ENCODE measurements at places on chromosomes 16 and 17. TPM values are rescaled to one million over a fixed set of nuclear protein-coding genes. Genes with fewer than 3 reads are reported as not detected.

DNA sequence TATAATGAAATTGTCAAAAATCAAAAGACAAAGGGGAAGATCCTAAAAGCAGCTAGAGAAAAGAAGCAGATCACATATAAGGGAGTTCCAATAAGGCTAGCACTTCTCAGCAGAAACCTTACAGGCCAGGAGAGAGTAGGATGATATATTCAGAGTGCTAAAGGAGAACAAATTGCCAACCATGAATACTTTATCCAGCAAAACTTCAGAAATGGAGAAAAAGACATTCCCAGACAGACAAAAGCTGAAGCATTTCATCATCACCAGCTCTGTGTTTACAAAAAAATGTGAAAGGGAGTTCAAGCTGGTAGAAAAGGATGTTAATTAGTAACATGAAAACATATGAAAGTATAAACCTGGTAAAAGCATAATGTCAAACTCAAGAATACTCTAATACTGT, 37.4 kb downstream of the CDR2 start:
- DNase-seq: no peak

- no peak for DNase-seq
Measured at GRCh38 chr17:57356153-57356718, 99.9 kb downstream of the MSI2 start.

- peak; percentile 83 for DNase-seq
Measured at GRCh38 chr17:75783069-75783783, 1.4 kb upstream of the UNK start.

GRCh38 chr16:22193063-22193411, 13.0 kb upstream of the EEF2K start:
- no peak for DNase-seq

GRCh38 chr16:9465161-9465560, 373.7 kb downstream of the HAPSTR1 start:
- no peak for DNase-seq

GRCh38 chr17:69744512-69745070, 330.1 kb downstream of the MAP2K6 start:
- no peak for DNase-seq

DBNDD1 gene
- total RNA-seq: 12.3 TPM

DNA sequence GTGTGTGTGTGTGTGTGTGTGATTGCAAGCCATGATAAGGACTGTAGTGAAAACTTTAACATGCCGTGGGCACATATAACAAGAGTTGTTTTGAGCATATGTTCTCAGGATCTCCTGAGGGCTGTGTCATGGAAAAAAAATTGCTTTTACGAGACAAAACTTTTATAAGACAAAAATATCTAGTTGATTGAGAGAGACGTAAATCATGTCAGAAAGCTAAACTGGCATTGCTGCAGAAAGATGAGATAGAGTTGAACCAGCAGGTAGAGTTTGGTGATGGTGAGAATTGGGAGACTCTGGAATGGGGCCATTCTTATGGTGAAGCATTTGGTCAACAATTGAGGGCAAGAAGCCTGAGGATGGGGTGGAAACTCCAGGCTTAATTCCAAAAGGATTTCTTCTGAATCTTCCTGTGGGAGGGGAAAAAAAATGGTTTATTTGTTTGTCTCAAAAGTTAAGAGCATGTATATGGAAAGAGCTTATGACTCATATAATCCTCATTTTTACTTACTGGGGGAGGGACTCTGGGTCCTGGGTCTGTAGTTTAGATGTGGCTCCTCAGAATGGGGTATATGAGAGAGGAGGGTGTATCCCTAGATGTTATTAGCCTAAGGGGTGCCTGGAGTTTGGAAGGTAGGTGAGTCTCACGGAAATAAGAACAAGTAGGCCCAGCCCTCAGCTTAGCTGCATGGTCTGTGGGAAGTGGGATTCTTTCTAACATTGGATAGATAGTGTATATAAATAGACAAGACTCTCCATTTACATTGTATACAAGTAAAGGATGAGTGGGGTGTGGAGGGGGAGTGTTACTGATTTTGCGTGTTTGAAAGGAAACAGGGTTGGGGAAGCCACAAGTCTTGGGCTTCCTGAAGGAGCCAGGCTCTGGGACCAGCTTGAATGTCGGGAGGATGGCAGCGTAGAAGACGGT, 7.1 kb downstream of the MINK1 start:
- DNase-seq: no peak

DNA sequence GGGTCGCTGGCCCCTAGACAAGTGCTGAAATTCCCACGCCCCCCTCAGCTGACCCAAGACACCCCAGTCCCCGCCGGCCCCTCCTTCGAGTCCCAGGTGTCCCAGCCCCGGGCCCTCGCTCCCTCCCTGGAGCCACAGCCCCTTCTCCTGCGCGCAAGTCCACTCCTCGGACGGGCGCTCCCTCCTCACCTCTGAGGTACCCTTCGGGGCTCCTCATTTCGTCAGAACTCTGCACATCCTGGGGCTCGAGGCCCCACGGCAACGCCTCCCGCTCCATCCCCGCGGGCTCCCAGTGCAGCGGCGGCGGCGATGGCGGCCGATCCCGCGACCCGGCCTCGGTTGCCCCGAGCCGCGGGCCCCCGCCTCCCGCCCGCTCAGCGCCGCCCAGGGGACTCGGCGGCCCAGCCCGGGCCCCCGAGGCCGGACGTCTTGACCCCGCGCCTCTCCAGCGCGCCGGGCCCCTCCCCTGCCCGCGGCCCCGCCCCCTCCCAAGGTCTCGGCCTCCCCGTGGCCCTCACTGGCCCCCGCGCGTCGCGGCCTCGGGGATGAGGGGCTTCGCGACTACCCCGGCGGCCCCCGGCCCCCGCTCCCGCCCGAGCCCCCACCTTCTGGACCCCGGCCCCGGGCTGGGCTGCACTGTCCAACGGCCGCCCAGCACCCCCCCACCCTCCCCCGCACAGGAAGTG, at the start of gene ZNF768:
ZNF768 (minus strand) TSS at position 430 of the 686 bp plus-strand sequence; CDS start at position 277, 153 bp downstream.
- DNase-seq: no peak

DNA sequence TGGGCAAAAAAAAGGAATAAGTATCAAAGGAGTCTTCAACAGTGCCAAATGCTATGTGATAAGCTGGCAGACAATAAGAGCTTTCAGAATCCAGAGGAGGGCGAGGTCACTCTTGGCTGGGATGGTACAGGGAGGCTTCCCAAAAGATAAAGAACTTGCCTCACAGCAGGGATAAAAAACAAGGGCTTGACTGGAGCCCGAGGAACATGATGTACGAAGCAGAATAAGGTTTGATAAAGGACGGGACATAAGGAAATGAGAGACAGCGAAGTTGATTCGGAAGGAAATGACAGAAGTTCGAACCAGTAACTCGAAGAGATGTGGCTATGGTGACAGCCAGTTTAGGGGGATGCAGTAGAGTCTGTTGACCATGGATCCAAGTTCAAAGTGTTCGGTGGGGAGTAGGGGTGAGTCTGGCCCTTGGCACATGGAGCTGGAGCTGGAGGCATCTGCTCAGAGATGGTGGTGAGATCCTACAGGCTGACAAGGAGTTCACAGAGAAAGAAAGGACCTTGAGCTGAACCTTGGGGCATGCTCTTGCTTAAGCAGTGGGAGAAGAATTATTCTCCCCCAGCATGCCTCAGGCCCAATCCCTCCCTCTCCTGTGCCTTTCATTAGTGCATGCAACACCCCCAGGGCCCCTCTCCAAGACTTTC, 137.6 kb upstream of the RCVRN start:
- DNase-seq: no peak
